NCI-H2227 treated with DMSO at 0.1 percent for 48 hours (cell line): ENCODE measurements at places on chromosomes 16 and 17.
A peak's percentile ranks its signal among the peaks of the same experiment; 100 is the strongest.

GRCh38 chr16:89026121-89026612 lies 49.2 kb upstream of the CBFA2T3 start:
- DNase-seq, result no peak

DNA sequence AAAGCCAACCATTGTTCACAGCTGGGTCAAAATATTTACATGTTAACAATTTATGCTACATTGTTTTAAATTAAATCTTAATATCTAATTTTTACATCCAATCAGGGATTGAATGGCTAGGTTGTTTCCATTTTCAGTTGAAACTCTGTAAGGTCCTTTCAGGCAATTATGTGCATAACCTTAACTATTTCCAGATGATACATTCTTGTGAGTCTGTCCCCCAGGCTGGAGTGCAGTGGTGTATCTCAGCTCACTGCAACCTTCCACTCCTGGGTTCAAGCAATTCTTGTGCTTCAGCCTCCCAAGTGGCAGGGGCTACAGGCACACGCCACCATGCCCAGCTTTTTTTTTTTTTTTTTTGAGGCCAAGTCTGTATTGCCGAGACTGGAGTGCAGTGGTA lies 10.4 kb downstream of the CDC42EP4 start:
- no peak for DNase-seq

- DNase-seq, result no peak
These were observed 20.2 kb downstream of the SPNS2 start for GRCh38 chr17:4518901-4519300.

DNA sequence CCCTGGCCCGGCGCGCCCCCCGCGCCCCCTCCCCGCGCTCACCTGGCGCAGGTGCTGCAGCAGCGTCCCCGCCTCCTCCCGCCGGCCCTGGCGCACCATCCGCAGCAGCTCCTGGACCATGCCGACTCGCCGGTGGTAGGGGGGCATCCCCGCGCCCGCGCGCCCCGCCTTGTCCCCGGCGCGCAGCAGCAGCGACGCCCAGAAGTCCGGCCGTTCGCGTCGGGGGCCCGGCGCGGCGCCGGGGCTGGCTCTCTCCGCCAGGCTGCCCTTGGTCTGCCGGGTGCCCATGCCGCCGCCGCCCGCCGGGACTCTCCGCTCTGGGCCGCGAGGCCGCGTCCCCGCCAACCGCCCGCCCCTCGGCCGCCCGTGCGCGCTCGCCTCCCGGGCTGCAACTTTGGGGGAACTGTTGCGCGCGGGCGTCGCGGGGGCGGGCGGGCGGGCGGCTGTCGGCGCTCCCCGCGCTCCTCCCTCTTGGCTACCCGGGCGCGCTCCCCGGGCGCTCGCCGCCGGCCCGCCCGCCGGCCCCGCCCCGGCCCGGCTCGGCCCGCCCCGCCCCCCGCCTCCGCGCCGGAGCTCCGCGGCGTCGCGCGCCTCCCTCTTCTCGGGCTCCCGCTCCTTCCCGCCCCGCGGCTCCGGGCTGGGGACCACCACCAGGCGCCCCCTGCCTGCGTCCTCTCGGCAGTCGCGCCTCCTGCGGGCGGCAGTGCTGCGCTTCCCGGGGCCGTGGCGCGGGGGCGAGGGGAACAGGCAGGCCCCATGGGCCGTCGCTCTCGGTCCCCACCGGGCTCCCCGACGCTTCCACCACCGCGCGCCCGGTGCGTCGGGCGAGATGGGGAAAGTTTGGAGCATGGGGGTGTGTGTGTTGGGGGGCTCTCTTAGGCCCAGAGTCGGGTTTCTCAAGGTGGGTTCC lies at the start of gene LRRC75A:
TSS of gene LRRC75A (minus strand) at position 491 of the 910 bp plus-strand sequence. CDS start at position 288, 203 bp downstream.
- peak; percentile 32 for DNase-seq
